KG1 (cell line): ENCODE measurements at places on chromosomes 3 and 15.

DNA sequence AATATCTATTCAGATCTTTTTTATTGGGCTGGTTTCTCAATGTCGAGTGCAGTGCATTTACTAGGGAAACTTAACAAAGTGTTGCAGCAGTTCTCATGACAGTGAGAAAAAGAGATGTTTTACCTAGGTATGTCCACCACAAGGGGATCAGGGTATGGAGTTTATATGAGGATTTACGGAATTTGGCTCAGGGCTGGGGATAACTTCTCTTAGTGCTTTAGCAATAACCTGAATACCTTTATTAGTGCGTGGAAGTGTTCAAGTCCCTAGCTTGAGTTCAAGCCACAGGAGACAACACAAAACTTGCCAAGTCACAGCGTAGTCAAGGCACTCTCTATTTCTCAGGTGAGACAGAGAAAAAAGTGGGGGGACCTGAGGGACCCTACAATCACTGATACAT is 3.9 kb upstream of the CCR3 start:
- no peak for DNase-seq

GRCh38 chr3:49171775-49172500 is 540 bp downstream of the KLHDC8B start:
- no peak for DNase-seq

GRCh38 chr3:108022256-108023150 is 68.3 kb downstream of the CD47 start:
- no peak for DNase-seq

- no peak for DNase-seq
Measured at GRCh38 chr15:67144609-67145311, 79.4 kb downstream of the SMAD3 start.

DNA sequence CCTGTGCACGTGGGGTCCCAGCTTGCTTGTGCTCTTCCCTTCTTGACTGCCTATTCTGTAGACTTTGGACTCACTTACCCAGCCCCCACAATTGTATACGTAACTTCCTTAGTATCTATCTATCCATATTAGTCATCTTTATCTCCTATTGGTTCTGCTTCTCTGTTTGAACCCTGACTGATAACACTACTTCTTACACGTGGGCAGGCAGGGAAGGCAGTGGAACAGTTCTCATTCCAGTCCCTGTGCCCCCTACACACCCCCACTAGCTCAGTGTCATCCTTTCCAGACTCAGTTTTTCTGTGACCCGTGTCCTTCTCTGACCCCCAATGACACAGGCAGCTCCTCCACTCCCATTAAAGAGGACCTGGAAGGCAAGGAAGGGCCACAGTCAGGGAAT is 74.2 kb upstream of the FBN1 start:
- no peak for DNase-seq

GRCh38 chr3:14869917-14870782 is 51.4 kb downstream of the FGD5 start:
- no peak for DNase-seq

GRCh38 chr3:135337192-135337591 is 542.1 kb downstream of the EPHB1 start:
- DNase-seq = no peak
